ENCODE measurements at places on chromosomes 3 and 15.

- peak; percentile 97 for DNase-seq
Observed at GRCh38 chr15:79970624-79971434, at the start of gene BCL2A1. Gene BCL2A1, minus strand, starts transcription at chr15:79971196. Its CDS starts 77 bp downstream, at chr15:79971119.

DNA sequence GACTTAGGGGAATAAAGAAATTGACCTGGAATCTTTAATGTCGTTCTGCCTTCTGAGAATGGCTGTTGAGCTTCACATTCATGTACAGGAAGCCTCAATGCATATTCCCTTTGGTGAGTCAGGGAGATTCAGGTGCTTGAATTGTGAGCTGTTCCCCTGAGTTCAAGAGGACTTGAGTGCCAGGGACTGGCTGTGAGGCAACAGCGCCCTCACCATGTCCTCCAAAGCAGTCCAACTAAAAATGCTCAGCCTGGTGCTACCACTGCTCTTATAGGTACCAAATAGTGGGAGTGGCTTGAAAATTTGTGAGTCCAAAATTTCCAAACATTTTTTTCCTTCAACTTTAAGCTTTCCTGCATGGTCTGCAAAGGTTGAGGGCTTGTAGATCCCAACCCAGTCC is 54.1 kb downstream of the LEO1 start:
- peak; percentile 56 for DNase-seq

DNA sequence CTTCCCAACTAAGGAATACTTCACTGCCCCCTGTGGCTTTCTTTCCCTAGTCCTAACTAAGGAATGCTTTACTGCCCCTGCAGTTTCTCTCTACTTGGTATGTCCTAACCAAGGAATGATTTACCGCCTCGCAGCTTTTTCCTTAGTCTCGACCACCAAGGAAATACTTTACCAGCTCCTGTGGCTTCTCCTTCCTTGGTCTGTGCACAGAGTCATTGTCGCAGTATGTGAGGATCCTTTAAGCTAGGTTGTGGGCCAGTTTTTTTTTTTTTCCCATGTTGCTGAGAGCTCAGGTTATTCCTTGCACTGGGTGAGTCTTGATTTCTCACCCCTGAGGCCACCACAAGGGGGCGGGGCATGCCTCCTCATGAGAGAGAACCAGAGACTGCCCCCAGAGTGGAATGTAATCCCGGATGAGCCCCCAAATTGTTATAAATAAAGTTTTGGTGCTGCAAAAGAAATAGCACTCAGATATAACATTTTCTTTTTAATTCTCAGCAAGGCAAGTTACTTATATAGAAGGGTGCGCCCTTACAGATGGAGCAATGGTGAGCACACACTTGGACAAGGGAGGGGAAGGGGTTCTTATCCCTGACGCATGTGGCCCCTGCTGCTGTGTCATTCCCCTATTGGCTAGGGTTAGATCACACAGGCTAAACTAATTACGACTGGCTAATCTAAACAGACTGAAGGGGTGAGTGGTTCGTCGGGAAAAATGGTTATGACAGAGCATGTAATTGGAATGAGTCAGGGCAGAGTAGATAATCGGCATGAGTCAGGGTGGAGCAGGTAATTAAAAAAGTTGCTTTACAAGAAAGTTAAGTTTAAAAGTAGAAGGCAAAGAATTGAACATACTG is 27.0 kb downstream of the NDUFB4 start:
- DNase-seq = peak; percentile 95

GRCh38 chr3:53240989-53241972 is 14.5 kb downstream of the TKT start:
- DNase-seq = no peak

DNA sequence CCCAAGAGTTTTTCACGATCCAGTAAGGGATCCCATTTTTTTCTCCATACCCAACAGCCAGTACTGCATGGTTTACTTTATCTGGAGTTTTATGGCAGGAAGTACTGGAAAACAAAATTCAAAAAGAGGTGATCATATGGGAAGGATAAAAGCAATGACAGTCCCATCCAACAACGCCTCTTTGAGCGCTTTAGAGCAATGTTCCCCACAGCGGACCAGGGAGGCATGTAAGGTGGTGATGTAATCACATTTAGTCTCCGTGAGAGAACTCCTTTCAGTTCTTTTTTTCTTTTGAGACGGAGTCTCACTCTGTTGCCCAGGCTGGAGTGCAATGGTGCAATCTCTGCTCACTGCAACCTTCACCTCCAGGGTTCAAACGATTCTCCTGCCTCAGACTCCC is 21.8 kb downstream of the CTSH start:
- no peak for DNase-seq

GRCh38 chr15:62112616-62113593 is 46.1 kb downstream of the C2CD4A start:
- DNase-seq = peak; percentile 84

- DNase-seq = peak; percentile 90
Observed at GRCh38 chr3:119637679-119638477, 22.5 kb downstream of the POPDC2 start.

DNA sequence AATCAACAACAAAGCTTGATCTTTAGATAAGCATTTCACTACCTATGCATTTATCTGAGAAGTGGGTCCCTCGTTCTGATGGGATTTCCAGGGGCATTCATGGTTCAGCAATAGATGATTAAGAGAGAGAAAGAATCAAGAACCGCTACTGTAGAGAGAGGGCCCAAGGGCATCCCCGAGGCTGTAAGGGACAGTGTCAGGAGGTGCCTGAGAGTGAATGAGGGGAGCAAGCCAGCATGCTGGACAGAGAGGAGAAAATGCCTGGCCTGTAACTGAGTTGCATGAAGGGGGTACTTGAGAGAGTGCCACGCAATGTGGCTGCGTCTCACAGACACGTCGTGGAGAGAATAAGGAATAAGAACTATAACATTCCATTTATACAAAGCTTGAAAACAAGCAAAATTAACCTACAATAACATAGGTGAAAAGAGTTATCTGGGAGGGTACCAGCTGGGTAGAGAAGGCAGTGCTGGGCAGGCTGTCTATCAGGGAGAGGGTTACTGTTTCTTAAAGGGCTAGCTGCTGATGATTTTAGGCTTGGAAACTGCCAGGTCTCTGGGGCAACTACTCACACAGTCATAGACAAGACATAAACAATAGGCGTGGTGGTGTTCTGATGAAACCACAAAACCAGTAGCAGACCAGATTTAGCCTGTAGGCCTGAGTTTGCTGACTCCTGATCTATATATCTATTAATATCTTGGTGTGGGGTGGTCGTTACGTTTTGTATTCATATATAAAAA is 374.6 kb upstream of the CFAP20DC start:
- peak; percentile 30 for DNase-seq

- DNase-seq = no peak
Observed at GRCh38 chr3:112811917-112812660, 34.6 kb downstream of the CD200R1L start.

DNA sequence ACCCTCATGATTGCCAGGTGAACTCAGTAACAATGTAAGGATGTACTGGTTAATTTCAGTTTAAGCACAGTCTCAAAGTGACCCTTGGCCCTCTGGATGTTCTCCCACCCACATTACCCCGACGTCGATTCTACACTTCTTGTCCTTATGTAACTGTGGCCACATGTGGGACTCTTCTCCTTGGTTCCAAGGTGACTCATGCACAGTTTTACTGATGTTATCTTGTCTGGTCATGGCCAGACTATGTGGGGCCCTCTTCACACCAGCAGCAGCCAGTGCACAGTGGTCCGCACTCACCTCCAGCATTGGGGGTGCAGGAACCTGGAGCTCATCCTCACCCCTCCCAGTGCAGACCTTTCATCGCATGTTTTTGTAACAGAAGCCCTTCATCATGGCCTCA is 519.4 kb downstream of the OCA2 start:
- no peak for DNase-seq

DNA sequence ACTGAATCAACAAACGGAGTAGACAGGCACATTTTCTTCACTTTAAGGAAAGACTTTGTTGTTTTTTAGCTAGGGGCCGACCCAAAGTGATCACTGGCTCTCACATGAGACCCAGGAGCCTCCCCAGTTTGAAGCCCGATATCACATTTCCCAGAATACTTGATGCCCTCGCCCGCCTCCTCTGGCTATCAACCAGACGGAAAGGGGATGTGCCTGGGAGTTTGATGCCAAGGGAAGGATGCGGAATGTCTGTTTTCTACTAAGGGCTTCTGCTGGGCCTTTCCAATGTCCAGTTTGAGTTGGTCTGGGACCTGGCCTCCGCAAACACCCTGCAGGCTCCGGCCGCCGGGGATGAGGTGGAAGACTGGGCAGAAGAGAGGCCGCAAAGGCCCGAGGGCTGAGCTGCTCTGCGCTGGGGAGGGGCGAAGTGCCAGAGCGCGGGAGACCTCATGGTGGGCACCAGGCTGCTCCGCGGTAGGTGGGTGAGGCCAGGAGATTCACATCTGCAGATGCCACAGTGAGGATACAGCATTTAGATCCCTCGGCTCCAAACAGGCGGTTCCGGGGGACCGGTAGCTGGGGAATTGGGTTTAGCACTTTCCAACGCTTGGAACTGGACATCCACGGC is 491 bp upstream of the ZNF774 start:
- DNase-seq = no peak

DNA sequence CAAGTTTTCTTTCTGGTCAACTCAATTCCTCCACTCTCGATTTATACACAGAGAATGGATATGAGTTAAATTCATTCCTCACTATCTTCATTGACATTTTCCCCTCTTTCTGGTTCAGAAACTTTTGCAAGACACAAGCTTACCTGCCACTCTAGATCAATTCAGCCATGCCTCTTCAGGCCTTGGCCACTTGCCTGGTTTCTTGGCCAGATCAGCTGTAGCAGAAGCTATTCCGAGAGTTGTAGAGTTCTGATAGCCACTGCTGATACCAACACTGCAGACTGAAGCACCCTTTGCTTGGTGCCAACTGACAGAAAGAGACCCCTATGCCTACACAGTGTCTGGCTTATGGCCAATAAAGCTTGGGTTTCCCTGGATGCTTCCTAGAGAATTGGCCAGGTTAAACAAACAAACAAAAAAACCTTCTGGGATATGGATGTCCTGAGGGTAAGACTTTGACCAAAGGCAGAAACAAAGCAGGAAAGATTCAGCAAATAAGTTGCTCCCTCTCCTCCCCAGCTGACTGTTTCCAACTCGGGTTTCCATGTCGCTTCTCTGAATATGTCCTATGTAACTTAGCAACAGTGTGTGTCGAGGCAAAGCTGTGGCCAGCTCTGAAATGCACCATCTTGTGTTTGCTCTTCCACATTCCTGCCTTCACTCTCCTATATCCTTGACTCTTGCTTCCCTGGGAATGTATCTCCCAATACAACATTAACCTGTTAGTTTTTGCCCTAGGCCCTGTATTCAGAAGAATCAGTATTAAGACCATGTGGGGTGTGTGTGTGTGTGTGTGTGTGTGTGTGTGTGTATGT is 521.6 kb downstream of the EPHA3 start:
- no peak for DNase-seq

GRCh38 chr3:139132976-139133375 is 88.3 kb upstream of the PRR23C start:
- no peak for DNase-seq

GRCh38 chr15:40003116-40003916 is 35.7 kb downstream of the SRP14 start:
- DNase-seq = no peak

- DNase-seq = no peak
Observed at GRCh38 chr3:103385961-103386656, 951.3 kb downstream of the ZPLD1 start.

DNA sequence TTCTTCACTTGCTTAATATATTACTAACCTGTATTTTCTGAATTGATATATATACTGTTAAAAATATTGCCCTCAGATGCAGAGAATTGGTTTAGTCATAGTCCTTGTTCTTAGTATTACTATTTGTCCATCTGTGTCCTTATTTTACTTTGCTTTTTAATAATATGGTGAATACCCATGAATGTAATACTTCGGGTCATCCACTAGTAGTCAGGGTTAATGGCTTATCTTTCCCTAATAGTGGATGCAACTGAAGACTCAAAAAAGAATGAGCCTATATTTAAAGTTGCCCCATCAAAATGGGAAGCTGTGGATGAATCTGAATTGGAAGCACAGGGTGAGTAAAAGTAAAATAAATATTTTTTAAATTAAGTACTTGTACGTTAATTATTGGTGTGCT is 36.5 kb downstream of the U2SURP start:
- DNase-seq = peak; percentile 42

DNA sequence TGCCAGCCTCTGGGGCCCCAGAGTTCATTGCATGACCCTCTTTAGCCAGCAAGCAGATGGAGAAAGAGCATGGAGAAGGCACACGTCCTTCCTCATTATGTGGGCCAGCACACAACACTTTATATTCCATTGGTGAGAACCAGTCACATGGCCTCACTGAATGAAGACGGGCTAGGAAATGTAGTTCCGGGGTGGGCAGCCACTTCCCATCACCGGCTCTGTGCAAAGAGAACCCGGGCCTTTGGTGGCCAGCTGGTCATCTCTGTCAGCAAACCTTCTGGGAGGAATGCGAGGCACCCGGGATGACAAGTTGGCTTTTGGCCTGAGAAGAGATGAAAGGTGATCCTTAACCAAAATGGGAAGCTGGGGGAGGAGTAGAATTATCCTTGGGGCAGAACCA is 90.2 kb upstream of the VGLL4 start:
- no peak for DNase-seq

- DNase-seq = peak; percentile 4
Observed at GRCh38 chr15:40469776-40470390, 901 bp upstream of the CHST14 start.

GRCh38 chr3:49906073-49906743 is 2.5 kb upstream of the MST1R start:
- DNase-seq = peak; percentile 66

- peak; percentile 36 for DNase-seq
Observed at GRCh38 chr3:124926426-124927101, 8.0 kb downstream of the MUC13 start.

GRCh38 chr3:112979244-112979832 is 4.4 kb upstream of the CD200R1 start:
- peak; percentile 60 for DNase-seq

GRCh38 chr15:79932447-79932846 is 35.6 kb upstream of the MTHFS start:
- no peak for DNase-seq

- DNase-seq = peak; percentile 64
Observed at GRCh38 chr15:90001683-90002427, 731 bp downstream of the ZNF710 start.

DNA sequence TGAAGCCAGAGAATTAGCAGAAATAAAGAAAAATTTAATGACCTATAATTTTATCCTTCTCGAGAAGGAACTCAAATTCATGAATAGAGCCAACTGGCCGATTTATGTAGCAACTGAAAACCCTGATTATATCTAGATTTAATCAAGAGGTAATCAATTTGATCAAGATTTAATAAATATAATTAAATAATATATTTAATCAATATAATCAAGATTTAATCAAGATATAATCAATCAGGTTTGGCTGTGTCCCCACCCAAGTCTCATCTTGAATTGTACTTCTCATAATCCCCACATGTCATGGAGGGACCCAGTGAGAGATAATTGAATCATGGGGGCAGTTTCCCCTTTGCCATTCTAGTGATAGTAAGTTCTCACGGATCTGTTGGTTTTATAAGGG is 181.2 kb upstream of the CDIN1 start:
- DNase-seq = no peak

DNA sequence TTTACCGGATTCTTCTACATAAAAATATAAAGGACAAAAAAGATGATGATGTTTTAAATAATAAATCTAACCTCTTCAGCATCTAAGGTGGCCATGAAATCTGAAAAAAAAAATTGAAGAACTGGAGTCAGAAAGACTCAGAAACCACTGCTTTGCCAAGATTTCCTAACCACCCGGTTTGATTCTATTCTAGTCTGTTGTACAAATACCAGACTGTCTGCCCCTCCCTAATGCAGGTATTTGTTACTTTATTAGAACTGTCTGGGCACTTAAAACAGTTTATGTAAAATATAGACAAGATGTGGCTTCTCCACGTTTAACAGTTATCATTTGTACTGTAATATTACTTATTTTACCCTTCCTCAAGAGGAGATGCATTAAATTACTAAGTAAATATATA is 48.8 kb downstream of the UACA start:
- DNase-seq = no peak
